ENCODE measurements at places on chromosomes 16 and 17.
A peak's percentile ranks its signal among the peaks of the same experiment; 100 is the strongest.

- DNase-seq, result no peak
Measured at GRCh38 chr17:77513045-77513444, 372.3 kb downstream of the SEC14L1 start.

- DNase-seq, result peak; percentile 30
Measured at GRCh38 chr17:63476854-63477479, at the start of gene ACE. Gene ACE (plus strand): TSS chr17:63477061. CDS start chr17:63477095, 34 bp downstream.

DNA sequence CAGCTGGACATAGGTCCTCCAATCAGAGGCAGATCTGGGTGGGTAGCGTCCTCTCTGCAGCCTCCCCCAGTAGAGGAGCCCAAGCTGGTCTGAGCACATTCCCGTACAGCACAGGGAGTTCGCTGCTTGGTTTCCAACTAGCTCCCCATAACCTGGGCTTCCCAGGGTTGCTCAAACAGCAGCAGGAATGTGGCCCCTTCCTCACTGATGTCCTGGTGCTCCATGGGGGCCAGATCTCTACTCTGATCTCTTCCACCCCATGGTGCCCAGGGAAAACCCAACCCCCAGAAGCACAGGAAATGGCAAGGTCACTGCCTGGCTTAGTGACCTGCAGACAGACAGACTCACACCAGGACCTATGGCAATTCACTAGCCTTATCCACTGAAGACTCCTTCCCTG lies 11.1 kb upstream of the MMP2 start:
- no peak for DNase-seq

- DNase-seq, result peak; percentile 79
Measured at GRCh38 chr17:43418441-43419374, 19.9 kb downstream of the ARL4D start.

DNA sequence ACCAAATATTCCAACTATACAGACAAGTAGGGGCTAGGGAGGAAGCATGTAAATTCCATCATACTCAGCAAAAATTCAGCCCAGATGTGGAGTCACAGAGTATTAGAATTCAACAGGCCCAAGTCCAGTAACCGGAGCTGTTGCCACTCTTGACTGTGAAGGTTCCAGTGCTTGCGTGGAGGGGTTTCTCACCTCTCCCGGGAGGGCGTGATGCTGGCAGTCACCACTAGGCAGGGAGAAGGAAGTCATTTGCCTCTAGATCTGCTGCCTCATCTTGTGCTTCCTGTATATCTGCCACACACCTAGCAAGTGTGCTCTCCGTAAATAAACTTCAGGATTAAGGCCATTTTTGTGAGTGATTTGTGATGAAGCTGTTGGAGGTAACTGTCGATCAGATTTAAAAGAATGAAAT lies 1.0 kb upstream of the CKLF start:
- DNase-seq, result peak; percentile 40

DNA sequence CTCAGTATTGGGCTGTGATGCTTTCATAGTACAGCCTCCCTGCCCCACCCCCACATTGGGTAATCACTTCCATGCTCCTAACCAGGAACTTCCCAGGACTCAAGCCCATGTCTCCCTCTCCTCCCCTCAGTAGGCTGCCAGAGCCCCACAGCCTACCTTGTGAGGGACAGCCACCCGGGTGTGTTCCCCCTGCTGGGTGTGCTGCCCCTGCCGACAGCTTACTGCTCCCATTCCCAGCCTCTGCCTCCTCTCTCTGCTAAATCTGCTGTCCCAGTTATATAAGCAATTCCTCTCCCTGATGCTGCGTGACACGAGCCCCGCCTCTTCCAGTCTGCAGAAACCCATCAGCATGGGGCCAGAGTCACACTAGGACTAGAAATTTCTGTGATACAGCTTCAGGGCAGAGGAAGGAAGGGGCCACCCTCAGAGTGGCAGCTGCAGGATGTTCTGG lies at the start of gene RSKR:
Gene RSKR, minus strand, starts transcription at position 255 of the 451 bp plus-strand sequence. Its CDS starts 24 bp downstream, at position 231.
- DNase-seq, result no peak

DNA sequence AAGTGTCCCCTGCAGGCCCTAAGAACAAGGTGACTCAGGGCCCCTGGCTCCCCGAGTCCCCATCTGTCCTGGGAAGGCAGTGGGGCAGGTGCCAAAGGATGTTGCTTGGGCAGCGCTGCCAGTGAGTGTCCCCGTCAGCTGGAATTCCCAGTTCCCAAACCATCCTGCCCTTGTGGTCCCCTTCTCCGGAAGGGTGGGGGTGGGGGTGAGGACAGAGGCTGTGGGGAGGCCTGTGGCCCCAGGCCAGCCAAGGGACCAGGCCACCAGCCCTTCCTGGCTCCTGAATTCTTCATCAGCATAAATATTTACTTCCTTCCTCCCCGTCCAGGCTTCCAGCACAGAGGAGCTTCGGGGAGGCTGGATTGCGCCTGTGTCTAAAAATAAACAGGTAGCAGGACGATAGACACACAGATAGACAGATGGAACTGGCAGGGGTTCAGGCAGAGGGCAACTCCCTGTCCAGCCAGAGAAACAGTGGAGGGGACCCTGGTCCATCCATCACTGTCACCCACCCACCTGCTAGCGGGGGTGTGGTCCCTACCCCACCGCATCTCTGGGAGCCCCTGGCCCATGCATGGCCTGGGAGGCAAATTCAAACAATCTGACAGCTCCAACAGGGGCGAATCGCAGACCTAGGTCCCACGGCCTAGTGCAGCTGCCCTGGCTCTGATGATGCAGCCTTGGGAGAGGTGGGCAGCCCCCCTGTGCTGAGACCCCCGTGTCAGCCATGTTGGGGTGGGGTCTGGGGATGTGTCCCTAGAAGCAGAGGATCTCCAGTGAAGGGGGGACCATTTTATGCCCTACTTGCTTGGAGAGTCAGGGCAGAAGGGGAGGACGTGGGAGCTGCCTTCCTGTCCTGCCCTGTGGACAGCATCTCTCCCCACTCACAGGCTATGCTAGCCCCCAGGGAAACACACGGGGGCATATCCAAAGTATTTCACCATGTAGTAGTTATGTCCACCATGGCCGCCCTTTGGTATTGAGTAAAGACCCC lies 13.2 kb downstream of the GLIS2 start:
- DNase-seq, result peak; percentile 48

- DNase-seq, result no peak
Measured at GRCh38 chr17:75875182-75875939, 3.0 kb downstream of the TRIM47 start.

- DNase-seq, result no peak
Measured at GRCh38 chr16:2209258-2210008, 1.2 kb downstream of the BRICD5 start.

GRCh38 chr17:10699856-10700255 lies 2.5 kb downstream of the ADPRM start:
- DNase-seq, result peak; percentile 27

DNA sequence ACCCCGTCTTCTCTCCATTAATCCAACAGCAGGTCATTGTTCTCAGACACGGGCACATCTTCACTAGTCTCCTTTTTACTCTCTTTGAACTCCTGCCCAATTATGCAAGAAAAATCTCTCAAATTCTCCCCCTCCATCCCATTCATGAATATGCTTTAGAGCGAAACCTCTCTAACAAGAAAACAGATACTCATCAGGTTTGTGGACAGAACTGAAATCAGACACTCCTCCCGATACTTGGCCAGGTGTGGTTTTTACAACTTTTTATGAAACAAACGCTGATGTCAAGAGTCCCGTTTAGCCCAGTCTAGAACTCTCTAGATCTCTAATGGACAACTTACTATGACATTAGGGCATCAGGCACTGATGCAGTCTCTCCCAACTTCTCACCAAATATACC lies 40.9 kb downstream of the PIK3R5 start:
- DNase-seq, result no peak

DNA sequence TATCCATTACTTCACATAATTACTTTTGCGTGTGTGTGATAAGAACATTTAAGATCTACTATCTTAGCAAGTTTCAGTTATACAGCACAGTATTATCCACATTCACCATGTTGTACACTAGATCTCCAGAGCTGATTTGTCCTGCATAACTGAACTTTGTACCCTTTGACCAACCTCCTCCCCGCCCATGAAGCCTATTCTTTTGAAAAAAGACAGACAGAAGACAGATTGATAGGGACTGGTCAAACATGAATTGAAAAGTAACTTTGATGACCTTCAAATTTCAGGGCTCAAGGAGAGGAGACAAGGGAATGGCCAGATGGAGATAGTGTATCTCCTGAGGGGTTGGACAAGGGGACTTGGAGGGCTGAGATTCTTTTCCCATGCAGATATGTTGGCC lies 96.3 kb downstream of the CMC2 start:
- DNase-seq, result no peak

DNA sequence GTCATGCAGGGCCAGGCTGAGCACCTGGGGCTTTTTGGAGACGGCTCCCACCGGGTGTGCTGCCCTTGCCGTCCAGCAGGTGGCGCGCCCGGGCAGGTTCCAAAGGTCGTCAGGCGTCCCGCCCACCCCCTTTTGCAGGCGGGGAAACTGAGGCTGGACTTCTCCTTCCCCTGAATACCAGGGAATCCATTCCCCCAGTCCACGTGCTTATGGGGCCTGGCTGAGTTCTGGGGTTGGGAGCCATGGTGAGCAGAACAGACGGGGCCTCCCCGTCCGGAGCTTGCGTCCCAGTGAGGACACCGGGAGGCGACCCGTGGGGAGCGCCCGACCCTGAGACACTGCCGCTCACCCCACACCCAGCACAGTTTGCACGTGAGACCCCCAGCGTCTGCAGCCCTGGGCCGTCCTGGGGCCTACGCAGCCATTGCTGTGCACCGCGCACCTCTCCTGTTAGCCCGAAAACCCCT lies 51.8 kb upstream of the JPH3 start:
- DNase-seq, result no peak

DNA sequence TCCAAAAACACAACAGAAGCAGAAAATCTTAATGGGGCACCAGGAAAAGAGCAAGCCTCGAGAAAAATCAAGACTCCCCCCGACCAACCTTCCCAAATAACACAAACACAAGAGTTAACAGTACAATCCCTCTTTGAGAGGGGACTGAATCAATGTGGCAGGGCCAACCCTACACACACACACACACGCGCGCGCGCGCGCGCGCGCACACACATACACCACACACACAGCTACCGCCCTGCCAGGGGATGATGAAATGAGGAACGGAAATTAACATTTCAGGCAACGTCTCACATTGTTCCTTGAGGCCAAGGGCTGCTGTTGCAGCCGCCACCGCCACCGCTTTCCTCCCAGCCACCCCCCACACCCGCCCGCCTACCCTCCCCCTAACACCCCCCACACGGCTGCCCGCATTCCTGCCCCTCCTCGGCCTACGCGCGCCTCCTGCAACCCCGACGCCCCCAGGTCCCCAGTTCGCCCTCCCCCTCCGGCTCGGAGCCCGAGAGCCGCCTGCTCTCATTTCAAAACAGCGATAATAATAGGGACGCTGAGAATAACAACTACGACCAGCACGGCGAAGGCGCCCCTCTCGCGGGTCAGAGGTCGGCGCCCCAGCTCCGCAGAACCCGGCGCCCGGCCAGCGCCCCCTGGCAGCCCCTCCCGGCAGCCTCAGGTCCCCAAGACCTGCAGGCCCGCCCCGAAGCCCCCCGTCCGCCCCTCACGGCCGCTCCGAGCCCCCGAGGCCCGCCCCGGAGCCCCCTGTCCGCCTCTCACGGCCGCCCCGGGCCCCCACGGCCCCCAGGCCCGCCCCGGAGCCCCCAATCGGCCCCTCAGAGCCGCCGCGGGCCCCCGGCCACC lies 1.1 kb downstream of the ANKRD11 start:
- peak; percentile 94 for DNase-seq

DNA sequence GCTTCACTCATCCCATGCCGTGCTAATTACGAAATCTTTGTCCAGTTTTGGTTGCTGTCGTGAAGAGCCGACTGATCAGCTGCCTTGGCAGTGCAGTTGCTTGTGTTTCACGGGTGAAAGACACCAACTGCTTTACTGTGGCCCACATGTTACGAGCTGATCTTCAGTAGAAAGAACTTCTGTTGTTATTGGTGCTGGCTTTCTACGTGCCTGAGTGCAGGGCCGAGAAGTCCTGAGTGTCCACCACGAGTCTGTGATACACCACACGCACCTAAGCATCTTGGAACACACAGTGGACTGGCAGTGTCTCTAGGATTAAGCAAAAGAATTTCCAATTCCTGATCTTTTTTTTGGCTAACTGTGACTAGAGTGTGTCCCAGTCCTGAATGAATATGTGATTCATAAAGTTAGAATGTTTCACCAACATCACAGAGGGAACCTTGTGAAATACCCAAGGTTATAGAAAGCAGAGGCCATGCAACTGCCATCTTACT lies 70.4 kb upstream of the CLEC18A start:
- DNase-seq, result no peak

- no peak for DNase-seq
Measured at GRCh38 chr16:3022684-3023414, 893 bp downstream of the HCFC1R1 start.

DNA sequence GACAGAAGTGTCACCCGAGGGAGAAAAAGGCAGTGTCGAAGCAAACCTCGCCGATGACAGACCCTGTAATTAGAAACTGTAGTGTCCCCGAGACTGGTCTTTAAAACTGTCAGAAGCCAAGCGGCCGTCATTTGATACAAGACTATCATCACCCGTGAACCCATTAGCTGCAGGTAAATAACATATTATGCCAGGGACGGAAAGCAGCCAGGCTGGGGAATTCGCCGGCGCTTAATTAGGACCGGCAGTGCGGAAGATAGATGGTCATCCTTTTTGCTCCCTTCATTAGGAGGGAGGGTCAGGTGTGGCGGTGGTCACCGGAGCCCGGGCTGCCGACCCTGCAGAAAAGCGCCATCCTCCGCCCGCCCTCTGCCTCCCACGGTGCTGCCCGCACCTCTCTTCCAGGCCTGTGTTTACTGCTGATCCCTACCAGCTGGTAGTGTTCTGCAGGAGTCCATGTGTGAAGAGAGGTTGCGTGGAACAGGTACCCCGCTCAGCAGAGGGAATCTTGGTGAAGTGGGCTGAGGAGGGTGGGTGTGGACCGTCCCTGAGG lies 109.4 kb upstream of the GSE1 start:
- DNase-seq, result no peak

Measured in lung microvascular endothelial cell (primary cell).